Activated naive CD8-positive, alpha-beta T cell treated with anti-CD3 and anti-CD28 coated beads, Interleukin-2, amount 10 ng/mL, durations not matched to agents 7 days and 5 days (primary cell): ENCODE measurements at places on chromosomes 12 and 14. TPM values are rescaled to one million over a fixed set of nuclear protein-coding genes. Genes with fewer than 3 reads are reported as not detected.
A peak's percentile ranks its signal among the peaks of the same experiment; 100 is the strongest.

GRCh38 chr14:69573205-69573830 is 1.4 kb downstream of the CCDC177 start:
- peak; percentile 32 for DNase-seq

Gene SLC25A21
- not detected for total RNA-seq

DNA sequence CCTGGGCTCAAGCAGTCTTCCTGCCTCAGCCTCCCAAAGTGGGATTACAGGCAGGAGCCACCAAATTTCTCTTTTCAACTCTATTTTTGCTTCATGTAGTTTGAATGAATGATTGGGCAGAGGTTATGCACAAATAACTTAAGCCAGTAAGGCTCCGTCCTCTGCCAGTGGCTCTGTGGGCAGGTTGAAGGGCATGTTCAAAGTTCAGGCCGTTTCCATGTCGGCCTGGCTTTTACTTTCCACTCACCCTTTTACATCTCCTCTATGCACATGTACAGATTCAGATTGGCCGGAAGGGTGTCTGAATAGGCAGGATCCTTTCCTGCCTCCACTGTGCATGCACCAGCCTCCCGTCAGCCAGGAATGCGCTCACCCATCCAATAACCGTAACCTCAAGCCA is 132.3 kb downstream of the EML1 start:
- no peak for DNase-seq

DNA sequence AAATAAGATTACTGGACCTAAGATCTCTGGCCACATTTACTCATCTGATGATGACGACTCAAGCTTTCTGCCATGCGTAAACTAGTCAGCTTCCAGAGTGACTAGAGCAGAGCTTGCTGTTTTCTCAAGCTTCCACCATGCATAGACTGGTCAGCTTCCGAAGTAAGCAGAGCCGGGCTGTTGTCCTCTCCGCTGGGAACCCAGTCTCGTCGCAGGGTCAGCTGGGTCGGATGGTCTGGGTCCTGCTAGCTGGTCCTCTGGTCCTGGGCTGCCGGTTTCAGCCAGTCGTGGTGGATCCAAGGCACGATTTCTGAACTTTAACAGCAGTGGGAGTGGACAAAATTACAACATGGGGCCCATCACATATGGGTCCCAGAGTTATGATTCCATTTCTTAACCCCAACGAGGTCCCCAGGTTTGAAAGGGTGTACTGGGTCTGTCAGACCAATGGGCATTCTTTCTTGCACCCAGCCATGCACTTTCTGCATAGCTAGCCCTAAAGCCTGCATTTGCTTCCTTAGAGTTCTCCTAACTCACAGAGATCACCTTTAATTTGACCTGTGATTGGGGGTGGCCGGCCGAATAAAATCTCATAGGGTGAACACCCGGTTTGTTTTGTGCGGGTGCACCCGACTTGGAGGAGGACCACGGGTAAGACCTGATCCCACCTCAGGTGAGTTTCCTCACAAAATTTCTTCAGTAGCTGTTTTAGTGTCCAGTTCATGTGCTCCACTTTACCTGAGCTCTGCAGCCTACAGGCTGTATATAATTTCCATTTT is 1312.8 kb downstream of the TMEM121 start:
- no peak for DNase-seq

GRCh38 chr12:100554608-100555077 is 18.8 kb upstream of the GAS2L3 start:
- DNase-seq, result no peak

Gene HOTAIR
- total RNA-seq, result not detected

Gene TUNAR
- not detected for total RNA-seq

- no peak for DNase-seq
Measured at GRCh38 chr12:89657066-89657465, 51.6 kb downstream of the ATP2B1 start.

DNA sequence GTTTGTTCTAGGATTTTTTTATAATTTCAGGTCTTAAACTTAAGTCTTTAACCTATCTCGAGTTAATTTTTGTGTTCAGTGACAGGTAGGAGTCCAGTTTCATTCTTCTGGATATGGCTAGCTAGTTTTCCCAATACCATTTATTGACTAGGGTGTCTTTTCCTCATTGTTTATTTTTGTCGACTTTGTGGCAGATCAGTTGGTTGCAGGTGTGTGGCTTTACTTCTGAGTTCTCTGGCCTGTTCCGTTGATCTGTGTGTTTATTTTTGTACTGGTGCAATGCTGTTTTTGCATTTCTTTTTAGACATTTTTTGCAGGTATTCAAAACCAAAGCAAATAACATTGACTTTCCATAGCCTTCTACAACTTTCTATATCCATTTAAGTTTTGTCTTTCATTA is 121.7 kb downstream of the ETNK1 start:
- no peak for DNase-seq

- DNase-seq, result no peak
Measured at GRCh38 chr14:74792249-74793039, 29.3 kb downstream of the YLPM1 start.

Gene PLCZ1
- total RNA-seq, result not detected

DNA sequence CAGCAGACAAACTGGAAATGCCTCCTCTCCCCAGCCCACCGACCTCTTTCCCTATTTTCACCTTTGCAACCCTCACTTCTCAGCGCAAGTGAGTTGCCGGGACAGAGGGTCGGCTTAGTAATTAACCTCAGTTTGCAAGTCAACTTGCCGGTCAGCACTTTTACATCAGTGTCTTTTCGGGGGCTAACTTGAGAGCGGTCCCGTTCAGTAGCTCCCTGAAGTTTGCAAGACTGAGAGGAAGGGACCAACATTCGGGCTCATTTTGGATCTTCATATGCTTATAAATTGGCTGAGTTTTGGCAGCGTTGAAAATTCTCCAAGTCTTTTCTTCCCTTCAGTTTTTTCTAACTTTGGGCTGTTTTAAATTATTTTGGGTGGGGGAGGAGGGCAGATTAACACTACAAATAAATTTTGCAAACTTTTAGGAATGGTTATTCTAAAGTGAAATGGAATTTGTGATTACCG is 846 bp downstream of the BRMS1L start:
- no peak for DNase-seq

GRCh38 chr14:31895646-31896045 is 181.5 kb upstream of the ARHGAP5 start:
- DNase-seq, result no peak

Gene MTHFD1
- total RNA-seq, result 147 TPM

Gene NYNRIN
- 0.42 TPM for total RNA-seq

Gene DNAI7
- 0.14 TPM for total RNA-seq

DNA sequence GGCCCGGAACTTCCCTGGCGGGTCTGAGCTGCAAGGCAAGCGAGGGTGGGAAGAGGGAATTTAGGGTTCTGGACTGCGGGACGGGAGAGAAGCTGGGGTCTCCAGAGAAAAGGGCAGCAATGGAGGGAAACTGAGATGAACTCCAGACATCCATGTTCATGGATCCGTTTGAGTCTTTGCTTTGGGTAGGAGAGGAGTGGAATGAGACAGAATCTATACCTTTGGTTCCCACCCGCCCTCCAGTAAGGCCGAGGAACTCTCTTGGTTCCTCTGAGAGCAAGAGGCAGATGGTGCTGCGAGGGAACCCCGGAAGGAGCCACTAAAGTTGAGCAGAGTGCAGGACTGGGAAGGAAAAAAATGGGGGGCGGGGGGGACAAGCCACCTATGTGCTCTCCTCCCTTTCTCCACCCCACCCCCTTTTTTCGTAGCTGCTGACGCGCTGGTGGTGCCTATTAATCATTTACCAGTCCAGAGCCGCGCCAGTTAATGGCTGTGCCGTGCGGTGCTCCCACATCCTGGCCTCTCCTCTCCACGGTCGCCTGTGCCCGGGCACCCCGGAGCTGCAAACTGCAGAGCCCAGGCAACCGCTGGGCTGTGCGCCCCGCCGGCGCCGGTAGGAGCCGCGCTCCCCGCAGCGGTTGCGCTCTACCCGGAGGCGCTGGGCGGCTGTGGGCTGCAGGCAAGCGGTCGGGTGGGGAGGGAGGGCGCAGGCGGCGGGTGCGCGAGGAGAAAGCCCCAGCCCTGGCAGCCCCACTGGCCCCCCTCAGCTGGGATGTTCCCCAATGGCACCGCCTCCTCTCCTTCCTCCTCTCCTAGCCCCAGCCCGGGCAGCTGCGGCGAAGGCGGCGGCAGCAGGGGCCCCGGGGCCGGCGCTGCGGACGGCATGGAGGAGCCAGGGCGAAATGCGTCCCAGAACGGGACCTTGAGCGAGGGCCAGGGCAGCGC is 1.2 kb downstream of the SSTR1 start:
- peak; percentile 43 for DNase-seq

- no peak for DNase-seq
Measured at GRCh38 chr12:68065163-68065562, 75.9 kb downstream of the IFNG-AS1 start.

DNA sequence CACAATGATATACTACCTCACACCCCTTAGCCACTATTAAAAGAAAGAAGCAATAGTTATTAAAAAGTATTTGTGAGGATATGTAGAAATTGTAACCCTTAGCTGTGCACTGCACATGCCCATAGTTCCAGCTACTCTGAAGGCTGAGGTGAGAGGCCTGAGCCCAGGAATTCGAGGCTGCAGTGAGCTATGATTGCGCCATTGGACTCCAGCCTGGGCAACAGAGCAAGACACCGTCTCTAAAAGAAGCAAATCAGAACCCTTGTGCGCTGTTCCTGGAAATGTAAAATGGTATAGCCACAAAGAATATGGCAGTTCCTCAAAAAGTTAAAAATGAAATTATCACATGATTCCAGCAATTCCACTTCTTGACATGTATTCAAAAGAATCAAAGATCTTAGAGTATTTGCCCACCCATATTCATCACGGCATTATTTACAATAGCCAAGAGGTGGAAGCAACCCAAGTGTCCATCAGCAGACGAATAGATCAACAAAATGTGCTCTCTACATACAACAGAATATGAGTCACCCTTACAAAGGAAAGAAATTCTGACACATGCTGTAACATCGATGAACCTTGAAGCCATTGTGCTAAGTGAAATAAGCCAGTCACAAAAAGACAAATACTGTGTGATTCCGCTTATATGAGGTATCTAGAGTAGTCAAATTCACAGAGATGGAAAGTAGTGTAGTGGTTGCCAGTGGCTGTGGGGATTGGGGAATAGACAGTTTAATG is 23.7 kb upstream of the YLPM1 start:
- no peak for DNase-seq

Gene KCNK13
- total RNA-seq, result 0.19 TPM

DNA sequence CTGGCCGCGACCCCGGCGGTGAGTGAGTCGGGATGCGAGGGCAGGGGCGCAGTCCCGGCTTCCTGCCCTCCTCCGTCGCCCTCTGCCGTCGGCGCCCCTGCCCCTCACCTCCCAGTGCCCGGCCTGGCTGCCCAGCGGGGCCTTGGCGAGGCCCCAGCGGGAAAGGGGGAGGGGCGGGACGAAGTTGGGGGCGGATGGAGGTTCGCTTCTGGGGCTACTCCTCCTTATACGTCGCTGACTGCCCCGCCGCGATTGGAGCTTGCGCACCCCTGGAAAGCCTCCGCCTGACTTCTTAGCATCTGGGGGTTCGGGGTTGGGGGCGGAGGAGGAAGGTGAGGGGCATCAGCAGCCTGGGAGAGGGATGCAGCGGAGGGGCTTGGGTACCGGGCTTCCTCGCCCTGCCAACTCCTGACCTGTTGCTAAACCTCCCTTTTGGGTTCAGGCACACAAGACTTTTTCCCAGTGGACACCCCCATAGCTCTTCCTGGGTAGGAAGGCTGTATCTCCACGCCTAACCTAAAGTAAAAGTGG is 406 bp downstream of the TMEM263 start:
- no peak for DNase-seq

Gene GPRC5A
- total RNA-seq, result not detected

Gene FOXN4
- total RNA-seq, result not detected

- no peak for DNase-seq
Measured at GRCh38 chr12:26938701-26939062, 412 bp downstream of the FGFR1OP2 start.

DNA sequence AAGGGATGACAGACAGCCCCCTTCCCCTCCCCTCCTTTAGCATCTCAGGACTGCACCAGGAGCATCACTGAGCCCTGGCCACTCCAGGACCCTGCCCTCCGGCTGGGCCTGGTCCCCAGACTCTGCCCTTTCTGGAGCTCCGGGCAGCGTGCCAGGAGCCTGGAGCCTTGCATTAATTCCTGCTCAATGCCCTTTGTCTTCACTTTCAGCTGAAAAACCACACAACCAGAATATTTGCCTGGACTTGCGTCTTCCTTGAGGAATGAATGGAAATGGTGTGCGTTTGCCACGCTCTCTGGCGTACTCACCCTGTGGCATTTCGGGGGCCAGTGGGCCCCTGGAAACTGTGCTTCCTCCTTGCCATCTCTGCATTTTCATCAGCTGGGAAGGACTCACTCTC is 8.5 kb upstream of the RFLNA start:
- DNase-seq, result no peak

- DNase-seq, result no peak
Measured at GRCh38 chr12:41120211-41120610, 67.9 kb upstream of the PDZRN4 start.

Gene MIP
- not detected for total RNA-seq

- DNase-seq, result peak; percentile 55
Measured at GRCh38 chr14:64293976-64294671, at the start of gene ESR2. Gene ESR2, minus strand, starts transcription at chr14:64294371. Its CDS starts 11,386 bp downstream, at chr14:64282985.

Gene WSCD2
- total RNA-seq, result not detected

Gene SNW1
- 108 TPM for total RNA-seq

- DNase-seq, result no peak
Measured at GRCh38 chr12:69998922-69999321, 173.9 kb downstream of the MYRFL start.
